ENCODE measurements at places on chromosomes 1 and 21. TPM values are rescaled to one million over a fixed set of nuclear protein-coding genes. Genes with fewer than 3 reads are reported as not detected.

CYP4A11 gene
- total RNA-seq = not detected

CYP4Z1 gene
- not detected for total RNA-seq

KRTAP13-2 gene
- not detected for total RNA-seq

KLF17 gene
- not detected for total RNA-seq

NRIP1 gene
- total RNA-seq = 45.9 TPM

UBASH3A gene
- total RNA-seq = 99.6 TPM

MRPL9 gene
- 97.9 TPM for total RNA-seq

GRCh38 chr21:40335704-40336103 is 468.5 kb downstream of the PCP4 start:
- H3K27ac ChIP-seq = no peak overlapping the region
- no peak for DNase-seq
- no peaks in the 10 kb centered on the region for H3K4me1 ChIP-seq
- no peaks in the 10 kb centered on the region for H3K36me3 ChIP-seq

GRCh38 chr1:61428146-61428545 is 296.8 kb downstream of the TM2D1 start:
- peaks cover 6% of the 10 kb centered on the region for H3K4me1 ChIP-seq
- DNase-seq = no peak
- no peaks in the 10 kb centered on the region for H3K36me3 ChIP-seq
- no peak overlapping the region for H3K27ac ChIP-seq
- H3K4me3 ChIP-seq = no peak overlapping the region

DNA sequence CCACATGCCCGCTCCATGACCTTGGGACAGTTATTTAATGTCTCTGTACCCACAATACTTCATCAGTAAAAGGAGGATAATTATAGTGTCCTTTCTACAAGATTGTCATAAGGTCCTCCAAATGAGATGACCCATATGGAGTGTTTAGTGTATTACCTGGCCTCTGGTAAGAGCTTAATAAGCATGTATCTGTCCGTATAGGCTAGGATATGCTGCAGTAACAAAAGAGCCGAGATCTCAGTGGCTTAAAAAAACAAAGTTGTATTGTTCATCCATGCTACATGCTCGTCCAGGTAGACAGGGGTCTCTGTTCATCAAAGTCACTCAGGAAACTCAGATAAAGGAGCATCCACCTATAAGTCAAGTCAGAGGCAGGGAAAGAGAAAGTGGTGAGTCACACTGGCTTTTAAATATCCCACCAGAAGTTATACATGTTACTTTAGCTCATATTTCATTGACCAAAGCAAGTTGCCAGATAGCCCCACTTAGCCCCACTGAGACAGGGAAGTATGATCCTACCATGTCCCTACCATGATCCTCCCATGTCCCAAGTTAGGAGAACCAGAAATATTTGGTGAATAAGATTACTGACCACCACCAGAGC is 53.0 kb upstream of the KAZN start:
- no peak overlapping the region for H3K4me3 ChIP-seq
- H3K4me1 ChIP-seq = no peaks in the 10 kb centered on the region
- H3K27ac ChIP-seq = no peak overlapping the region
- H3K27me3 ChIP-seq = peaks cover 8% of the 10 kb centered on the region
- no peak for DNase-seq

DNA sequence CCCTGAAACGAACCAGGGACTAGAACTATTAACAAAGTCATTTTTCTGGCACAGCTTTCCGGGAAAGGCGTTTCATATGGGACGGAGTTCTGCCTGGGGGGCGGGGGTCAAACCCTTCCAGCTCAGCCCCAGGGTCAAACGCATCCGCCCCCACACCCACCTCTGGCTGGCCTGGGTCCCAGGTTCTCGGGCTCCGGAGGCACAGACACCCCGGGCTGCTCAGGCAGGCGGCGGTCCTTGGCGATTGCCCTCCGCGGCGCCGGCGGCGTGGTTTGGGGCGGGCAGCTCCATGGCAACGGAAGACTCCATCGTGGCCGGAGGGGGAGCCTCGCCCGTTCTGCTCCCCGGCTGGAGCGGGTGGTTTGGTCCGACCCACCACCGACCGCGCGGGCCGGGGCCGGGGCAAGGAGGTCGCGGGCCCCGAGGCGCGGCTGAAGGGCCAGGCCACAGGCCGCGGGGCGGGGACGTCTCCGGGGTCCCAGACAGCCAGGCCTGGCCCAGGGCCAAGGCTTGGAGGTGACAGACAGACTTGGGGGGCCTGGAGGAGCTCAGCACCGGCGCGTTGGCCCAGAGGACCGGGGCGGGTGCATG is at the start of gene CFAP74:
Gene CFAP74, minus strand, starts transcription at position 246 of the 591 bp plus-strand sequence. CDS start 12,830 bp downstream, outside the sequence.
- H3K36me3 ChIP-seq = no peaks in the 10 kb centered on the region
- DNase-seq = no peak
- H3K27me3 ChIP-seq = peaks cover 45% of the 10 kb centered on the region
- H3K4me1 ChIP-seq = no peaks in the 10 kb centered on the region
- no peak within 1 kb of the TSS for H3K4me3 ChIP-seq
- H3K27ac ChIP-seq = no peak within 1 kb of the TSS

- H3K27ac ChIP-seq = no peak overlapping the region
- H3K36me3 ChIP-seq = no peaks in the 10 kb centered on the region
- H3K4me3 ChIP-seq = no peak overlapping the region
- peaks cover 22% of the 10 kb centered on the region for H3K4me1 ChIP-seq
- DNase-seq = peak; percentile 63
Observed at GRCh38 chr1:2543543-2544092, 12.6 kb upstream of the TNFRSF14 start.

GRCh38 chr1:51044834-51045233 is 57.2 kb upstream of the C1orf185 start:
- DNase-seq = no peak
- no peaks in the 10 kb centered on the region for H3K4me1 ChIP-seq
- no peaks in the 10 kb centered on the region for H3K36me3 ChIP-seq

DNA sequence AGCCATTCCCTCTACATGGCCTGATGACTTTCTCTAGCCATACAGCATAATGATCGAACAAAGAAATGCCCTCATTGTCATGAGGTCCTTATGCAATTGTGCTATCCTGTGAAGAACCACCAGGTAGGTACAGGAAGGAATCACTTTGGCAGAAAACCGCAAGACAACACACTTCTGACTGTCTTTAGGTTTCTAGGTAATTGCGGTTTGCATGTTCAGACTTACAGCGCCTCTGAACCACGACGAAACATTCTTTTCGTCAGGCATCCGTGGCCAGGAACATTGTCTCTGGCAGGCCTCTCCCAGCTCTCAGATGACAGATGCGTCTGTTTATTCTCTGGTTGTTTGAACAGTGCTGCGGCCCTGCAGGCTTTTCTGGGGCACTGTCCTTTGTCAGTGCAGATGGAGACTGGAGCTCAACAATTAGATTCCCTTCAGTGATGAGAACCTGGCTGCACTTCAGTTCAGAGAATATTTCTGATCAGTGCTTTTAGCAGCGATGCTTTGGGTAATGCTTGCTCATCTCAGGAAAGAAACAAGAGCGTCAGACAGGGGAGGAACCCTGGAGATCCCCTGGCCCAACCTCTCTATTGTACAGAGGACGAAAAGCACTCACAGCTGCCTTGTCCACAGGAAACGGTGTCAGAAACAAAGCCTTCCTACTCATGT is 63.4 kb downstream of the B3GALT5 start:
- peaks cover 30% of the 10 kb centered on the region for H3K27me3 ChIP-seq
- H3K27ac ChIP-seq = no peak overlapping the region
- no peaks in the 10 kb centered on the region for H3K4me1 ChIP-seq
- no peaks in the 10 kb centered on the region for H3K36me3 ChIP-seq
- no peak for DNase-seq
- no peak overlapping the region for H3K4me3 ChIP-seq

DNA sequence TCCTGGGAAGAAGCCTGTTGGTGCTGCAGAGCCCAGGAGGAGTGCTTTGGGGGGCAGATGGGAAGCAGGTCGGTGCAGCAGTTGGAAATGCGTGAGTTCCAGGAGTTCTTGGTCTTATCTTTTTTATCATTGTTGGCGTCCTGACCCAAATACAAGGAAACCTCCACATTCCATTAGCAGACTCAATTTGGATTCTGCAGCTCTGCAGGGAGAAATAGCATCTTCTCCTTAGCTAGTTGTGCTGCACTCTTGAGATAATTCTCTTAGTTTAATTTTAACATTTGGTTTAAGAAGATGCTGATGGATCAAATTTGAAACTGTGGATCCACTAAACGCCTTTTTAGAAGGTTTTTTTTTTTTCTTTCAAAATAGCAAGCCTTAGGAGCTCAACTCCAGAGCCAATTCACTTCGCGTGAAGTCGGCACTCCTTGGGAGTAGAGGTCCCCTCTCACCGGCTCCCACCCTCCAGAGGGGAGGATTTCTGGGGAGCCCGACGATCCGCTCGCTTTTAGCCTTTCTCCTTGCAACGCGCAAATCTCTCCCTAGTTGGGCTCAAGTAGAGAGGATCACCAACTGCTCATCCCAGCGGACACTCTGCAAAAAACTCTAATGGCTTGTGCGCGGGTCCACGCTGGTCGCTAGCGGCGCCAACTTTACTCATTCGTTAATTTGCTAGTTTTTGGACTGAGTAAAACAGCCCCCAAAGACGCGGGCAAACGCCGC is 1.3 kb downstream of the PLD5 start:
- no peak overlapping the region for H3K27ac ChIP-seq
- no peak for DNase-seq
- H3K4me1 ChIP-seq = peaks cover 18% of the 10 kb centered on the region
- peaks cover 4% of the 10 kb centered on the region for H3K36me3 ChIP-seq
- peak overlapping the region; percentile 58 for H3K4me3 ChIP-seq

GRCh38 chr1:233919786-233920185 is 15.3 kb downstream of the SLC35F3 start:
- H3K4me1 ChIP-seq = no peaks in the 10 kb centered on the region
- DNase-seq = no peak
- H3K27ac ChIP-seq = no peak overlapping the region
- no peak overlapping the region for H3K4me3 ChIP-seq

GRCh38 chr1:223486366-223486765 is 93.2 kb downstream of the CCDC185 start:
- H3K27ac ChIP-seq = no peak overlapping the region
- peaks cover 8% of the 10 kb centered on the region for H3K4me1 ChIP-seq
- H3K4me3 ChIP-seq = no peak overlapping the region
- H3K27me3 ChIP-seq = peaks cover 1% of the 10 kb centered on the region
- no peak for DNase-seq

- no peak overlapping the region for H3K27ac ChIP-seq
- no peaks in the 10 kb centered on the region for H3K27me3 ChIP-seq
- H3K36me3 ChIP-seq = no peaks in the 10 kb centered on the region
- no peak overlapping the region for H3K4me3 ChIP-seq
- H3K4me1 ChIP-seq = peaks cover 31% of the 10 kb centered on the region
Observed at GRCh38 chr1:234969581-234970400, 158.8 kb downstream of the TOMM20 start.

GRCh38 chr1:91997607-91998195 is 32.1 kb upstream of the EPHX4 start:
- no peak overlapping the region for H3K27ac ChIP-seq
- H3K4me1 ChIP-seq = no peaks in the 10 kb centered on the region
- no peak overlapping the region for H3K4me3 ChIP-seq
- no peaks in the 10 kb centered on the region for H3K27me3 ChIP-seq
- no peaks in the 10 kb centered on the region for H3K36me3 ChIP-seq
- peak; percentile 40 for DNase-seq

DNA sequence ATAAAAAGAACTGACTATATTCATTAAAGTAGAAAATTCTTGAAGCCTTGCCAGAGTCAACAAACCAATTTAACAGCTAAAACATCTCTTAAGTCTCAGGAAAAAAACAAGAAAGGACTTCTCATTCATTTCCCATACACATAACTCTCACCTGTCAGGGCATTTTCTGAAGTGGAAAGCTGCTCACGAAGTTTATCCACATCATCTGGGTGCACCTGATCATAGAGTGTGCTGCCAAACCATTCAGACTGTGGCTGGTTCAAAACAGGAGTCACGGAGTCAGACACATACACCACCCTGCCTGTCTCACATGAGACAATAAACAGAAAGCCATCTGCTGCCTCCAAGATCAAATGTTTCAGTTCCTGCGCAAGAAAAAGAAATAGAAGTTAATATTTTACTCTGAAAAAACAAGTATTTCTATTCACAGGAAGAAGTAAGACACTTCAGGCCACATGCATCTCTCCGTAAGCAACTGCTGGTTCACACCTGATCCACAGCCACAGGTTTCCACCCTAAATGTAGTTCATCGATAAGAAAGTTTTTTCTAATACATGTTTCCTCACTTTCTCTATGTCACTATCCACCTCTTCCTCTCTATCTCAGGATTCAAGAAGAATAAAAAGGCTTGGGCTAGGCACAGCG is 28.2 kb upstream of the CTSK start:
- peaks cover 27% of the 10 kb centered on the region for H3K36me3 ChIP-seq
- peaks cover 3% of the 10 kb centered on the region for H3K4me1 ChIP-seq
- H3K27me3 ChIP-seq = no peaks in the 10 kb centered on the region
- H3K27ac ChIP-seq = no peak overlapping the region
- no peak for DNase-seq
- no peak overlapping the region for H3K4me3 ChIP-seq

DNA sequence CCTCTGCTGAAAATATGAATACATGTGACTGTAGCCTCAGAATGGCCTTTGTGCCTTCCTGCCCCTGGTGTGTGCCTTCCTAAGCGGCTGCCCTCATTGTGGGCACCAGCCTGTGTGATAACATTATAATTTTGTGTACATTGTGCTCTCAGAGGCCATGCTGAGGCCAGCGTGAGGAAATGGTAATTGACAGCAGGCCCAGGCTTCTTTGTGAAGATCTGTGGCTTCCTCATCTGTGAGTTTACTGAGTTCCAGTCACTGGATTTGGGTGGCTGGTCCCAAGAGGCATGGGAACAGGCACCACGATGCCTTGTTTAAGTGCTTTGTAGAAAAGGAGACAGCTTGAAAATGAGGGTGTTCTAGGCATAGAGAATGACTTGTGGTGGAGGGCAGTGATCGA is 389.3 kb downstream of the OMA1 start:
- no peak for DNase-seq
- H3K27ac ChIP-seq = no peak overlapping the region
- H3K27me3 ChIP-seq = peaks cover 2% of the 10 kb centered on the region
- H3K36me3 ChIP-seq = no peaks in the 10 kb centered on the region
- H3K4me1 ChIP-seq = no peaks in the 10 kb centered on the region
- no peak overlapping the region for H3K4me3 ChIP-seq

DNA sequence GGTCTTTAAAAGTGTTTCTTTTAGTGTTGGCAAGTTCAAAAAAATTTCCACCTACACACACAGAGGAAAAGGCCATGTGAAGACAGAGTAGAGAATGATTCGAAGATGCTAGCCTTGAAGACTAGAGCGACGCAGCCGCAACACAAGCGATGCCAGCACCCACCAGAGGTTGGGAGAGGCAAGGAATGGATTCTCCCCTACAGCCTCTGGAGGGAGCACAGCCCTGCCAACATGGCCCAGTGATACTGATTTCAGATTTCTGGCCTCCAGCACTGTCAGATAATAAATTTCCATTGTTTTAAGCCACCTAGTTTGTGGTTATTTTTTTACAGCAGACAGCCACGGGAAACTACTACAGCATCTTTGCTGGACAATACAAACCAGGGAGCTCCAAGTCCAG is 6.9 kb upstream of the ADAR start:
- no peak overlapping the region for H3K27ac ChIP-seq
- H3K27me3 ChIP-seq = no peaks in the 10 kb centered on the region
- no peak for DNase-seq
- H3K36me3 ChIP-seq = peaks cover 17% of the 10 kb centered on the region

- H3K27me3 ChIP-seq = peaks cover 10% of the 10 kb centered on the region
- H3K4me3 ChIP-seq = no peak overlapping the region
- no peaks in the 10 kb centered on the region for H3K4me1 ChIP-seq
Observed at GRCh38 chr1:7483634-7484383, 287.3 kb upstream of the VAMP3 start.

GRCh38 chr1:80310703-80311245 is 1304.2 kb upstream of the ADGRL4 start:
- H3K27ac ChIP-seq = no peak overlapping the region
- no peaks in the 10 kb centered on the region for H3K36me3 ChIP-seq
- H3K4me1 ChIP-seq = no peaks in the 10 kb centered on the region
- DNase-seq = no peak
- H3K4me3 ChIP-seq = no peak overlapping the region

GRCh38 chr1:92291372-92291999 is 7.3 kb downstream of the GLMN start:
- peaks cover 61% of the 10 kb centered on the region for H3K36me3 ChIP-seq
- DNase-seq = no peak
- no peak overlapping the region for H3K4me3 ChIP-seq
- H3K27ac ChIP-seq = no peak overlapping the region

Measured in naive thymus-derived CD8-positive, alpha-beta T cell (primary cell).